Midbrain (tissue), 1 donor: ENCODE measurements at places on chromosomes 3 and 15.

- no peak for DNase-seq
Measured at GRCh38 chr15:52137432-52138357, 25.1 kb upstream of the BCL2L10 start.

DNA sequence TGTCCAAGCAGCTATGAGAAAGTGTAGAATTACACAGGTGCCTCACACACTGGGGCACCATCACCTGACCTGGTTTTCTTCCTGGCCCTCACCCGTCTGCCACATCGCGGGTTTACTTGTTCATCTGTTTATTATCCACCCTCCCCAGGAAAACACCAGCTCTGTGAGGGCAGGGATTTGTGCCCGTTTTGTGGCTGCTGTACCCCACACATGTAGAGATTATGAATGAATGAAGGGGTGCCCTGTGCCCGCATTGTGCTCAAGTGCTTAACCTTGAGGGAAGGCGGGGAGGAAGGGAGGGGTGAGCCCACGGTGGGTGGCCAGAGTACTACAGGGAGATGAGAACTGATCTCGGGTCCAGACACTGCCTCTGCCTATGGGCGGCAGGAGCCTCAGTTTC lies 108.4 kb downstream of the WNT7A start:
- DNase-seq = no peak

DNA sequence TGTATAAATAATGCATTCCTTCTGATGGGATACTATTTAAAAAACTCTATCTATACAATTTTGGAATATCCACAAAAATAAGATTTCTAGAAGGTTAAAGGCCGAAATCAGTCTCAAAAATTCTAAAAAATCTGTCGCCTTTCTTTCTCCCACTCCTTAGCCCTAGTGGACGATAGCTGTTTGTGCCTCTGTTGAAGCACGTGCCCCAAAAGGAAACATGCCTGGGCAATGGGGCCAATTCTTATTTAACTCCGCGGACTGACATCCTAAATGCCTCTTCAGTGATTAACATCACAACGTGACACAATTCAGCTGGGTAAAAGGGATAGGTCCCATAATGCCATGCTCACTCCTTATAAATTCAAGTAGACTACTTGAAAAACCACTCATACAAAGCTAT lies 65.1 kb downstream of the GAP43 start:
- DNase-seq = no peak

DNA sequence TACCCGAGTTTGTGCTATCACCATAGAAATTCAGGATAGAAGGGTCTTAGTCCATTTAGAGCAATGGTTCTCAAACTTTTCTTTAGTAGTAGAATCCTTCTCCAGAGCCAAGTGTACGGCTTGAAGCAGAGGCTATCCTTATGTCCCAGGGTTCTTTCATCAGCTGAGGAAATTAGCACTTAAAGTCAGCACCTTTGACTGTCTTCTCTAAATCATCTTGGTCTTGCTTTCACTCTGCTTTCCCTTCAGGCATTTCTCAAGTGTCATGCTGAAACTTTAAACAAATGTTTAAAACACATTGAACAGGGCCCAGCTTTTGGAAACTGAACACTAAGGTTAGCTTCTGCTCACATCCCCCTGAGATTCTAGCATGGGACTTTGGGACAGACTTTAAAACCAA lies 78.2 kb downstream of the TM4SF4 start:
- no peak for DNase-seq

DNA sequence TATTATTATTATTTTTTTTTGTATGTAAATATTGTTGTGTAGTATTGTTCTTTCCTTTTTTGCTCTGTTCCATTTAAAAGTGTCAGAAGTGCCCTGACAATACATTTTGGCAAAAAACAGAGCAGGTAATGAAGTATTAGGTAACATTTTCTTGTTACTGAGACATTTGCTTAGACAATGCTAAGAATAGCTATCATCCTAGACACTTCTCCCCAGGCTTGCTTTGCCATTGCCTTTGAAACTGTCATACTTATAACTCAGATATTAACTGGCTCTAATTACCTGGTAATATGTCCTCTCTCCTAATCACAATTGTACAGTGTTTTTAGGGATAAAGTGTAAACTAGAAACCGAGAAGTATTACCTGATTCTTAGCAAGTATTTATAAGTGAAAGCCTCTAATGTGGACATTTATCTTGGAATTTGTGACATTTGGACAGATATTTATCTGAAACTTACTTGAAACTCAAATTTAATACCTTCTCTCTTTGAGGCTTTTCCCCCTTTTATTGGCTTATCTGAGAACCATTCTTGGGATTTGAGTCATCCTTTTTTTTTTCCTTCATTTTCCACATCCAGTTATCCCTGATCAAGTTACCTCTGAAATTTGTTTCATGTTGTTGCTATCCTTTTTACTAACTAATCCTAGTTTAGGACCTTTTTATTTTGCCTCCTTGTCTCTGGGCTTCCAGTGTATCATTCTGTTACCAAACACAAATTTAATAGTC lies 13.1 kb downstream of the ARIH1 start:
- DNase-seq = no peak

GRCh38 chr3:164007765-164008164 lies 1070.5 kb downstream of the SI start:
- DNase-seq = no peak
